Stimulated activated CD8-positive, alpha-beta memory T cell treated with anti-CD3 and anti-CD28 coated beads, Interleukin-7, amount 100 ng/mL, for 4 hours (primary cell): ENCODE measurements at places on chromosomes 6 and 20.

- DNase-seq = no peak
Measured at GRCh38 chr20:38450412-38450975, 15.4 kb upstream of the SNHG17 start.

DNA sequence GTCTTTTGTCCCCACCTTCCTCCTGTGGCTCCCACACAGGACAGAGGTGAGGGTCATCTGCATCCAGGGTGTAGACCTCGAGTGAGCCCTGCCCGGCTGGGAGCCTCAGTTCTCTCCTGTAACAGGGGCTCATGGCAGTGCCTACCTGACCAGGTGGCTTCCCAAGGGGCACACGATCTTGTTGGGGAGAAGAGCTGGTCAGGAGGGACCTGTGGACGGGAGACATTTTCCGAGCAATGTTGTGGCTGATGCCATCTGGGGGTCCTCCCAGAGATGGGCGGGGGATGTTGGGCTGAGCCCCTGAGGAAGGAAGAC is 51.9 kb downstream of the CEBPB start:
- no peak for DNase-seq

GRCh38 chr6:169799474-169799926 is 48.1 kb downstream of the ERMARD start:
- DNase-seq = no peak

DNA sequence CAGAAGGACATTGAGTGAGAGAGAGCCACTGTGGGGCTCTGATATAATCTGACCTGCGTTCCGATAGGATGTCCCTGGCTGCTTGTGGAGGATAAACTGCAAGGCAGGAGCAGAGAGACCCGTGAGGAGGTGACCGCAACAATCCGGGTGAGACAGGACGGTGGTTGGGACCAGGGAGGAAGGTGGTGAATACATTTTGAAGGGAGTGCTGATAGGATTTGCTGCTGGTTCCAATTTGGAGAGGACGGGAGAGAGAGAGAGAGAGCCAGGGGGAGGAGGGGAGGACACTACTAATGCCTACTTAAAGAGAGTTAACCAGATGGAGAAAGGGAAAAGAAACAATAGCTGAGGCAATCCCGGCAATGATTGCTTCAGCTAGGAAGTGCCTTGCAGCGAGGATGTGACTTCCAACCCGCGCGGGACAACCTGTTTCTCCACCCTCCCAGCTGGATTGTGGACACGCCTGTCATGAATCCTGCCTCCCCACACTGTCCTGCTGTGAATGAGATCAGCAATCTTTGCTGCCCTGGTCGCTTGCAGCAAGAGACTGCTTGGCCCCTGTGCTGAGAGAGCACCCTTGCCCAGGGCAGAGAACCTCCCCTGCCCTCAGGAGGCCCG is 199.0 kb upstream of the KCNG1 start:
- no peak for DNase-seq

- no peak for DNase-seq
Measured at GRCh38 chr20:63150391-63150898, 65.5 kb downstream of the YTHDF1 start.

GRCh38 chr6:158006331-158006730 is 24.7 kb downstream of the SYNJ2 start:
- DNase-seq = no peak

DNA sequence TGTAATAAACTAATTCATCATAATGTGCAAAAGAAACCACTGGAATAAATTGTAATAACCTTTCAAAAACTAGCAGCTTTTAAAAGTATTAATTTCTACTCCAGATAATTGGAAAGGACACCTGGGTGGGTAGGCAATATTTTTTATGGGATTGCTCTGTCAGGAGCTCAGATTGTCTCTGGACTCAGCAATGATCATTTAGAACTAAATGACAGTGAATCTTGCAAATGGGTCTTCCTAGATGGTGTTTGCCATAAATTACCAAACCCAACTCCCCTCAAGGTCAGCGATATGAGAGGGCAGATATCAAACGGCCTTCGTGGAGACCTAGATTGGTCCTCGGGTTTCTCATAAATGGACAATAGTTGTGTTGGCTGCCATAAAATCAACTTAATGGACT is 181.9 kb downstream of the HS3ST5 start:
- no peak for DNase-seq

- DNase-seq = no peak
Measured at GRCh38 chr20:9360431-9360830, 154.0 kb upstream of the LAMP5 start.

DNA sequence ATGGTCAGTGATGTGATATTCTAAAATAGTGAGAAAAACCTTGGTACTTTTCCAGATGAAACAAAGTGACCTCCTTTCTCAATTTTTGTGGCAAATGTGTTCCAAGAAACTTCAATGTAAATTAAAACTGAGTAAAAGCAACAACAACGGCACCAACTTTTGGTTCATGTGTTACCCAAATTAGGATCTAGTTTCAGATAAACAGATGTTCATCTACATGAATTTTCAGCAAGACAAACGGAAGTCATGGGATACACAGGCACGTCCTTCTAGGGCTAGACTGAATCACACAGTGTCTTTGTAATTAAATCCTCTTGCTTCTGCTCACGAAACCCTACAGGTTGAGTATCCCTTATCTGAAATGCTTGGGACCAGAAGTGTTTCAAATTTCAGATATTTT is 915.2 kb downstream of the TFAP2A start:
- DNase-seq = no peak

GRCh38 chr6:4210629-4211419 is 75.4 kb upstream of the ECI2 start:
- DNase-seq = peak; percentile 30

DNA sequence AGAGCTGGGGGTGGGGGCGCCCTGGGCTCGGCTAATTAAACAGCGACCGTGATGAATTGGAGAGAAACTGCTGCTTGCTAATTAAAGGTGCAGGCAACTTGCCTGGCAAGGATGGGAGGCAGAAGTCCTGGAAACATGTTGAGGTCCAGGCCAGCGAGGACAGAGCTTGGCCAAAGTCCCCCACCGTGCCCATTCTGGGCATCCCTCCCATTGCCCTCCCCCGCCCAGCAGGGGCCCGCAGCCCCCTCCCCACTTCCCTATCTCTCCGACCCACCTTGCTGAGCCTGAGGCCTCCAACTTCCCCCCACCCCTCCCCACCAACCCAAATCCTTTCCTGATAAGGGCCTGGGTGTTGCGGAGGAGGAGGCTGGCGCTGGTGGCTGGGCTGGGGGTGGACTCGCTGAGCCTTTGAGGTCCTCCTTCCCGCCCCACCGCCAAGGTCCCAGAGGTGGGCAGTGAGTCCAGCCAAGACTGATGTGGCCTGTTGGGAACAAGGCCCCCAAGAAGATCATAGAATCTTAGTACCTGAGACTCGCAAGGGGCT is 23.3 kb downstream of the C20orf203 start:
- DNase-seq = no peak

GRCh38 chr6:32761548-32761947 is 1.8 kb downstream of the HLA-DQB2 start:
- DNase-seq = no peak

DNA sequence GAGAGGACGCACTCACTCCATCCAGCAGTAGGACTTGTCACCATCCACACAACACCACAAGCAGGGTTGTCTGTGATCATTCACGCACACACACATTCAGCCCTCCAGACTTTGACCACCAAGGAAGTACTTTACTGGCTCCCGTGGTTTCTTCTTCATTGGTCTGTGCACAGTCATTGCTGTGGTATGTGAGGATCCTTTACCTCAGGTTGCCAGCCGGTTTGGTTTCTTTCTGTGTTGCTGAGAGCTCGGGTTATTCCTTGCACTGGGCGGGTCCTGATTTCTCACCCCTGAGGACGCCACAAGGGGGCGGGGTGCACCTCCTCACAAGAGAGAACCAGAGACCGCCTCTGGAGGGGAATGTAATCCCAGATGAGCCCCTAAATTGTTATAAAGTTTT is 11.2 kb downstream of the SLC35A1 start:
- DNase-seq = no peak

DNA sequence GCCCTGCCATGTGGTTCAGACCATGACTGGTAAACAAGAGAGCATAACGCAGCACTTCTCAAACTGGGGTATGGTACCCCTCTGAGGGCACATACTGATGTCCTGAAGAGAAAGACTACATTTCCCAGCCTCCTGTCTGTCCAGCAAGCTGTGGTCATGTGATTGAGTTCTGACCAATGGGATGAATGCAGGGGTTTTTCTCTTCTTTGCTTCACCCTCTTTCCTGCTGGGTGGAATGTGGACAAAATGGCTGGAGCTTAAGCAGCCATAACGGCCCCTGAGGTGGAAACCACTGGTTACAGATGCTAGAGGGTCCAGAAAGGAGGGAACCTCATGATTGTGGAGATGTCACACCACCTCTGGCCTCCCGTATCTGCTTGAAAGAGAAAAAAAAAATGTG is 19.4 kb upstream of the KCNB1 start:
- DNase-seq = no peak

GRCh38 chr20:57710841-57711240 is 1.0 kb upstream of the PMEPA1 start:
- no peak for DNase-seq

DNA sequence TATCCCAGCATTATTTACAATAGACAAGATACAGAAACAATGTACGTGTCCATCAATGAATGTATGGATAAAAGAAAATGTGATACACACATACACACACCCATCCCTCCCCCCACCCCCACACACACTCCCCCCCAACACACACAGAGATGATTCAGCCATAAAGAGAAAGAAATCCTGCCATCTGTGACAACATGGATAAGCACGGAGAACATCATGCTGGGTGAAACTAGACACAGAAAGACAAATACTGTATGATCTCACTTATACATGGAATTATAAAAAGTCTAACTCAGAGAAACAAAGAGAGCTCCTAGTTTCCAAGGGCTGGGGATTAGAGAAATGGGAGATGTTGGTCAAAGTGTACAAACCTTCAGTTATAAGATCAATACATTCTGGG is 104.8 kb upstream of the LY86 start:
- DNase-seq = no peak

DNA sequence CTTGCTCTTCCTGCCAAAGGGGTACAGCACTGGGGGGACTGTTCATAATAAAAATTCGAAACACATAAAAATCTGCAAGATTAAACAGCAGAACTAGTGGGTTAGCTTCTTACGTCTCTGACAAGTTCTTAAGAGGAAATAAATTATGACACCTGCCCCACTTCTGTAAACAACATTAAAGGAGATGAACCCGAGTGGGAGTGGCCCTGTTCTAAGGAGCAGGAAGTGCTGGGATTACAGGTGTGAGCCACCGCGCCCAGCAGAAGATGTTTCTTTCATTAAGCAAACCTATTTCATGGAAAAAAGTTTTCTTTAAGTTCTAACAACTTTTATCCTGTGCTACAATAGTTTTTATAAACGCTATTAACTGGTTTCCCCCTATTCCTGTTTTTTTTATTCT is 24.6 kb downstream of the USP45 start:
- DNase-seq = no peak

- no peak for DNase-seq
Measured at GRCh38 chr20:53809217-53809616, 215.6 kb upstream of the ZNF217 start.

GRCh38 chr6:21900730-21901129 is 307.2 kb downstream of the SOX4 start:
- no peak for DNase-seq

GRCh38 chr6:134787261-134787877 is 162.5 kb downstream of the ALDH8A1 start:
- no peak for DNase-seq
